ENCODE measurements at places on chromosomes 12 and 14.

- DNase-seq = no peak
These were observed 80.1 kb upstream of the DYNC1H1 start for GRCh38 chr14:101884089-101884933.

- DNase-seq = no peak
These were observed 145.2 kb upstream of the TMCC3 start for GRCh38 chr12:94795520-94795919.

DNA sequence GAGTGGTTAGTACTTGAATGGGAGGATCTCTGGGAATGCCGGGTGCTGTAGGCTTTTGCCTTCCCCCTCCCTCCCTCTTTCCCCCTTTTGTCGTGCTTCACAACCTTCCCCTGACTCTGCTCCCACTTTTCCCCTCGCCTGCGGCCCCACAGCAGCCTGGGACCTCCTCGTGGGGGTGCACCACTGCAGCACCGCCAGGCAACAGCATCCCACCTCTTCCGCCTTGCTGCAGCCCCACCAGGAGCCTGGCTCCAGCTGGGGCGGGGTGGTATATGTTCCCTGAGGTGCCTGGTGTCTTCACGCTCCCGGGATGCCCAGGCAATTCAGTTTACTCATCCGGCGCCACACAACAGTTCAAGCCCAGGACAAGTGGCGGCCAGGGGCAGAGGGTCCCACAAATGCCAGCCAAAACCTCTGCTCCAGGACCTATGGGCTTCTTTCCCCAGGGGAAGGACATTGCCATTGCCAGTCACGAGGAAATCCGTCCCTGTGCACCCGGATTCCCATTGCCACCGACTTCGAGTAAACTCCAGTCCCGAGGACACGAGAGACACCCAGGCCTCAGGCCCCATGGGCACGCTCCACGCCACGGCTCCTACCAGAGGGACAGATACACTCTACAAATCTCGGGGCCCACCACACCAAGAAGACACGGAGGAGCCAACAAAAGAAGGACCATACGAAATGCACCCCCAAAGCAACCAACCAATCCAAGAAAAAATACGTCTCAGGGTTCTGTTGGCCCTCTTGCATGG, 181.7 kb downstream of the ALG10 start:
- DNase-seq = no peak

DNA sequence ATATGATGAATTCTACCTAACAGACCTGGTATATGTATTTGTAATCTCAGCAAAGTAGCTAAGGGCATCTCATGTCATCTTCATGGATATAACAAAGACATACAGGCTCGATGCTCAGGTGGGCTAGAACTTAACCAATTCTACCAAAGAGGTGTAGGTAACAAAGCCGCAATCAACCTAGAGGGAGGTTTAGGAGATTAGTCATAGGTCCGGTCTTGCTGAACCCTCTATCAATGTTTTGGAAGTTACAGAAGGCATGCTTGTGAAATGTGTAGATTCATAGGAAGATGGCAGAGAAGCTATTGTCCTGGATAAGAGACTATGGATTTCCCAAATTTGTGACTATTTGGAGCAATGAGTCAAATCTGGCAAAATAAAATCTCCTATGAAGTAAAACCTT, 42.6 kb upstream of the SYCP3 start:
- no peak for DNase-seq

GRCh38 chr14:90568405-90568804, 171.6 kb downstream of the CALM1 start:
- no peak for DNase-seq

DNA sequence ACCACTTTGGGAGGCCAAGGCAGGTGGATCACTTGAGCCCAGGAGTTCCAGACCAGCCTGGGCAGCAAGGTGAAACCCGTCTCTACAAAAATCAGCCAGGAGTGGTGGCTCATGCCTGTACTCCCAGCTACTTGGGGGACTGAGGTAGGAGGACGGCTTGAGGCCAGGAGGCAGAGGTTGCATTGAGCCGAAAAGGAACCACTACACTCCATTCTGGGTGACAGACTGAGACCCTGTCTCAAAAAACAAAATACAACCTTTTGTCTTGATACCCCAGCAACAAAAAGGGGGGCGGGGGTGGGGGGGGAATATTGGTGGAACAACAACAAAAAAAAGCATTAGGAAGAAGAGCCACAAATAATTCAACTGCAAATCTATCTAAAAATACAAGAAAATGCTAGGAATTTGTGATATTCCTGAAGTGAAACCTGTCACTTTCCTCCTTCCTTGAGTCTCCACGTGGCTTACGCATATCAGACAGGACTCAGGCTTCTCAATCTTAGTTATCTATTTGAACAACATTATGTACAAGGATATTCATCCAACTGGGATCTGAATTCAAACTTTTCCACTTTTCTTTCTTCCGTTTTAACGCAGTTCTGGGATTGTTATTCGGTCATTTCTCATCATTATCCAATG, 1.3 kb downstream of the R3HDM2 start:
- no peak for DNase-seq
